GM06990 (cell line): ENCODE measurements at places on chromosomes 4 and X.

DNA sequence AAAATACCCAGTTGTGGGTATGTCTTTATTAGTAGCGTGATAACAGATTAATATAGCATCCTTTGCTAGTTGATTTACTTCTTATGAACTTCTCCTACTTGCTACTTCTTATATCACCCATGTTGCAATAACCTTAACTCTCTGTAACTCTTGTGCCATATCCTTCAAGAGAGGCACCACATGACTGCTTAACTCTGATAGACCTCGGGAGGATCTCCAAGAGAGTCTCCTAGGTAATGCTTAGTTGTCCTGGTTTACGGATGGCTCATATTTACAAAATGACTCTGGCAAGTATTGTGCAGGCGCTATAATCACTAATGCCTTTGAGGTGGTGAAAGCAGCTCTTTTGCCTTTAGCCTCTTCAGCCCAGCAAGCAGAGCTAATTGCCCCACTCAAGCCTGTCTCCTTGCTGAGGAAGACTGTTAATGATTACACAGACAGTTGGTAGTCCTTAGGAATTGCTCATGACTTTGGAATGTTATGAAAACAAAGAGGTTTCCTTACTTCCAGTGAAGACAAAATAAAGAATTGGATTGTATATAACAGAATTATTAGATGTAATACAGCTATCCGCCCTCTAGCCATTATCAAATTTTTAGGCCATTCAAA is 1305.8 kb downstream of the PCDH7 start:
- no peak for DNase-seq

- DNase-seq, result no peak
Observed at GRCh38 chr4:109185548-109185947, 116.9 kb downstream of the COL25A1 start.

DNA sequence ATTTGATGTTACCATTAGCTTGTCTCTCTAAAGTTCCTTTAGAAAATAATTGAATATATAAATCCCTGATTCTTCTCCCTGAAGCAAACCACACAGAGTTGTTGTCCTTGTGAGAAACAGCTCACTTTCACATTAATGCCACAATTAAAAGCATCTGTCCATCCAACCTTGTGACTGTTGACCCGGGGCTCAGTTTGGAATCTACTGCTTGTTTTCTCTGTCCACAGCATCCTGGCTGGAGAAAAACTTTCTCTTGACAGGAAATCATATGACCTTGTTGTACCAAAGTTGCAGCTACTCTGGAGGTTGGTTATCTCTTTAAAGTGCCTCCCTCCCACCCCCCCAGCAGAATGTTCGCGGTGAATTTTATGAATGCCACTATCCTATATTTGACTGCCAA is 3.1 kb downstream of the PRKG2 start:
- DNase-seq, result no peak

DNA sequence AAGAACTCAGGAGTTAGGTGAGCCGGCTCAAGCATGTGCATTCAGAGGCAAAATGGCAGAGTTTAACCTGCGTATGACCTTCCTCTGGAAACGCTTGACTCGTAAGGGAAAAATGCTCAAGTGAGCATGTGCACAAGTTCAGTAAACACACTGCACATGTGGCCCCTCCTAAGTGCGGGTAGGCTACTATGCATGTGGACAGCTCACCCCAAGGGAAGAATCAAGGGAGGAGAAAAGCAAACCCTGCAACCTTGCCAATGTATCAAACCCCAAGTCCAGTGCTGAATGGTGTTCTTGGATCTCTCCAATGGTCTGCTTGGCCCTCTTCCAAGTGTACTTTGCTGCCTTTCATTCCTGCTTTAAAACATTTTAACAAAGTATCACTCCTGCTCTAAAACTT is 407.1 kb downstream of the ADAM29 start:
- DNase-seq, result no peak

DNA sequence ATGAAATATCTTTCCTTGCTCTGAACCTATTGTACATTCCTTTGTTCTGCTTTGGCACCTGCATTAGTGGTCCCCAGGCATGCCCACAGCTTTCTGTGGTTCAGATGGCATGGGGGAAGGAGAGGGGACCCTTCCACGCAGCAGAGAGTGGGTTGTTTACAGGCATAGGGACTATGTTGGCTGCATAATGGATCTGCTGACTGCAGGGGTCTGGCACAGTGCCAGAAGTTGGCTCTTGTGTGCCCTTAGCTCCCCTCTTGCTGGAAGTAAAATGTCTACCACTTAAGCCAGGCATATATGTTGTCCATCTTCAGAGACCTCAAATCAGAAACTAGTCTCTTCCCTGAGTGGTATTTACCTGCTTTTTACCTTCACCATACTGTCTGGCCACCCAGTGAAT is 651.9 kb upstream of the PCDH7 start:
- DNase-seq, result no peak

- no peak for DNase-seq
Observed at GRCh38 chr4:33746979-33747378, 2497.3 kb downstream of the ARAP2 start.

GRCh38 chrX:53930515-53931380 is 113.5 kb downstream of the PHF8 start:
- DNase-seq, result no peak

- no peak for DNase-seq
Observed at GRCh38 chr4:1879485-1879884, 8.3 kb downstream of the NSD2 start.

DNA sequence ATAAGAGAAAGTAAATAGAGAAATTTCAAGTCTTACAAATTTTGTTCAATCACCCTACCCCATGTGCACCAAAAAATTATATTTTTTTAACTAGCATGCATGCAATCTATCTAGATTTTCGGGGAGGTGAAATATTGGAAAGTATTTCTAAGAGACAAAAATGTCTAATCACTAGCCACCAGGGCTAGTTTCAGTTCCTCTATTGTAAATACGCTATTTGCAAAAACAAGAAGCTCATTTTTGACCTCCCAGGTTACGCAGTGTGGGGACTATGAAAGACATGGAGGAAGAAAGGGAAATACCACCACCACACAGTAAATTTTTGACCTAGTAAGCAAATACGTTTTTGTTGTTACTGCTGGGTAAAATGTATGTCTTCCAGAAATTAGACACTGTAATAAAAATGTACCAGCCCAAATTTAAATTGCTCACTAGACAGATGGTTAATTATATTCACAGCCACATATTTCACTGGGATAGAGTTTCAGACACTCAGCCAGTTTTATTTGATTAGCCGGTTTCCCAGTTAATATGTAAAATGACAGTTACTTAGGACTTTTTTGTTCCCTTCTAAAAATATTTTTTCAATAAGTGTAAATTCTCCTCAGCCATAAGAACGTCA is 2.2 kb downstream of the NEXMIF start:
- peak; percentile 59 for DNase-seq

DNA sequence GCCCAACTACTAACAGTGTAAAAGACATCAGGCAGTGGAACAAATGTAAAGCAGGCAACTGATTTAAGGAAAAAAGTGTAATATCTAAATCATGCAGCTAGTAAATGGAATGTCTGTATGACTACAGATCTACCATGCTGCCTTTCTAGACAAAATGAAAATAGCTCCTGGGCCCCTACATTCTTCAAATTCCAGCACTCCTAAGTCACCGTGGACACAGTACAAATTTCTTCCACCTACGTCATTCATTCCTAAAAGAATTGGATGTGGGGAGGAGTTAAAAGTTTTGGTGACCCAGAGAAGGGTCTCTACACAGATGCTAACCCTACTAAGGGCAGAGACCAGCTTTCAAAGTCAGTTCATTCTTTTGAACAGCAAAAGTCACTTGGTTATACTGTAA is 137.2 kb upstream of the ARHGEF9 start:
- DNase-seq, result no peak

DNA sequence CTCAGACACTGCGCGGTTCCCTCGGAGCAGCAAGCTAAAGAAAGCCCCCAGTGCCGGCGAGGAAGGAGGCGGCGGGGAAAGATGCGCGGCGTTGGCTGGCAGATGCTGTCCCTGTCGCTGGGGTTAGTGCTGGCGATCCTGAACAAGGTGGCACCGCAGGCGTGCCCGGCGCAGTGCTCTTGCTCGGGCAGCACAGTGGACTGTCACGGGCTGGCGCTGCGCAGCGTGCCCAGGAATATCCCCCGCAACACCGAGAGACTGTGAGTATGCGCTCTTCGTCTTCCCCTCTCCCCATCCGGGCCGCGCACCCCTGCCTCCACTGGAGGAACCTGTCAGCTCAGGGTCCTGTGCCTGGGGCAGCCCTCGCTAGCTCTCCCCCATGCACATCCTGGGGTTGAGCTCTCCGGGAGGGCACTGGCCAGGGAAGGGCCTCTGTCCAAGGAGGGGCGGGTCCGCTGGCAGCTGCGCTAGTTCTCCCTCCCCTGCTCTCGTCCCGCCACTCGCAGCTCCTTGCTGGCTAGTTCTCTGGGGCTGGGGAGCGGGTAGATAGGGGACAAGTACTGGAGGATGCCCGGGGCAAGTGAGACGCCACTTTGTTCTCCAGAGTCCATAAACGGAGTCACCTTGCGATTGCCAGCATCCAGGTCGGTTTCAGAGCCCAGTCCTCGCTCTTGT is 2.2 kb downstream of the SLIT2 start:
- DNase-seq, result peak; percentile 9

GRCh38 chr4:186081202-186081807 is 12.3 kb downstream of the TLR3 start:
- no peak for DNase-seq
